ENCODE measurements at places on chromosomes 7 and 10.

DNA sequence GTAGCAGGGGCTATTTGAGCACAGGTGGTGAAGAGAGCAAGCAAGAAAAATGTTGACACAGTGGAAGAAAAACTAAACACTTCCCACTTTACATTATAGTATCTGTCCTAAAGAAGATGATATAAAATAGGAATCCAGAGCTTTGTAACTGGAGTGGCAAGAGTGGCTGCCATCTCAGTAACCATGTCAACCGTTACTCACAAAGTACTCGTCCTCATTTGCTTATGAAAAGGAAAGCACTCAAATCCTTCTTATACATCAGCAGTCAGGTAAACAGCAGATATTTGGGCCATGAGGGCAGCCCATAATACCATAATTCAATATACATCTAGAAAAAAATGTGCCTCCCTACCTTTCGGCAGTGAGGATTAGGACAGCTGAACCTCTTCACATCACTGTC is 70.1 kb downstream of the RNF216 start:
- DNase-seq = no peak

DNA sequence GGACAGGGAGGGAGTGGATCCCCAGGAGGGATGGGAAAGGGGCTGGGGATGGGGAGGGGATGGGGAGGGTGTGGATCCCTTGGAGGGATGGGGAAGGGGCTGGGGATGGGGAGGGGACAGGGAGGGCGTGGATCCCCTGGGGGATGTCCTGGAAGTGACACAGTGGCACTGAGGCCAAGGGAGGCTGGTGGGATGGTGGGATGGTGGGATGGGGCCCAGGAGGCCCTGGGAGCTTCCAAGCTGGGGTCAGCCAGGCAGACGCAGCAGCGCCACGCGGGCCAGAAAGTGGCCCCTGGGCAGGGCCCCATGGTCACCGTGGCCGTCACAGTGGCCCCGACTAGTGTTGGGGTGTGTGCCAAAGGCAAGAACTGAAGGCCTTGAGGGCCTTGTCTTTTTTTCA is 67.8 kb downstream of the INPP5A start:
- DNase-seq = no peak

- DNase-seq = no peak
Observed at GRCh38 chr10:59470570-59470969, 108.2 kb upstream of the FAM13C start.

DNA sequence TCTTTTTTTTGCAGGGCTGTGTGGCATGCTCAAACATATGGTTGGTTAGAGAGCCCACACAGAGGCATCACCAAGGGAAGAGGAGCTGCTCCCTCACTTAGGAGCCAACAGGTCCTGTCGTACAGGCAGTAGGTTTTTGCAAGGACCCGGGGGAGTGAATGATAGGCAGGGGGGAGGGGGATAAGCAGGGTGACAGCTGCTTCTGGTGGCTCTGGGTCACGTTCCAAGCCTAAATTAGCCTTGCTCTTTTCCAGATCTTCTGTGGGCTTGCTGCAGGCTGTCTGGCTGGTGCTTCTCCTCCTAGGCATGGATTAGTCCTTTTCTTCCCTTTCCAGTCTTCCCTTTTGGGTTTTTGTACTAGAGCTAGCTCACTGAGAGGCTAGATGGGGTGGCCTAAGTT is 117.7 kb upstream of the PODXL start:
- DNase-seq = no peak

DNA sequence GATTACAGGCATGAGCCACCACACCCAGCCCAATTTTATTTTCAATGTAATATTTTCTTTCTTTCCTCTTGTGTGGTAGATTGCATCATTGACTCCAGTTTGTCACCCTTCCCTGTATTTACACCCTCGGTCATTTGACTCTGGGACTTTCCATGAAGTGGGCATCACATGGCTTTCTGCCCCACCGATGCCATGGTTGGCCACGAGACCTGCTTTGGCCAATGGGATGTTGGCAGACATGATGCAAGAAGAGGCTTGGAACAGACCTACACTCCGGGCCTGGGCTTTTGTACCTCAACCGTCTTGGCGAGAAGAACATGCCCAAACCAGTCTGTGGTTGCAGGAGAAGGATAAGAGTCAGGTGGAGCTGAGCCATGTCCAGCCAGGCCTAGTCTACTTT is 38.8 kb upstream of the CACUL1 start:
- DNase-seq = no peak
